H7 (cell line): ENCODE measurements at places on chromosomes 3 and 15. TPM values are rescaled to one million over a fixed set of nuclear protein-coding genes. Genes with fewer than 3 reads are reported as not detected.

RYR3 gene
- 0.59 and 0.69 TPM in 2 replicates for total RNA-seq

AMIGO3 gene
- total RNA-seq = 5.7 and 5.8 TPM in 2 replicates

LEO1 gene
- 15.1 and 26.9 TPM in 2 replicates for total RNA-seq

KLHDC8B gene
- 19.8 and 27.7 TPM in 2 replicates for total RNA-seq

SIAH2 gene
- 35.8 and 54.8 TPM in 2 replicates for total RNA-seq

SCAMP2 gene
- total RNA-seq = 20.8 and 22.6 TPM in 2 replicates

CELSR3 gene
- 14.3 and 18.7 TPM in 2 replicates for total RNA-seq

XCR1 gene
- total RNA-seq = not detected in 2 replicates

DNA sequence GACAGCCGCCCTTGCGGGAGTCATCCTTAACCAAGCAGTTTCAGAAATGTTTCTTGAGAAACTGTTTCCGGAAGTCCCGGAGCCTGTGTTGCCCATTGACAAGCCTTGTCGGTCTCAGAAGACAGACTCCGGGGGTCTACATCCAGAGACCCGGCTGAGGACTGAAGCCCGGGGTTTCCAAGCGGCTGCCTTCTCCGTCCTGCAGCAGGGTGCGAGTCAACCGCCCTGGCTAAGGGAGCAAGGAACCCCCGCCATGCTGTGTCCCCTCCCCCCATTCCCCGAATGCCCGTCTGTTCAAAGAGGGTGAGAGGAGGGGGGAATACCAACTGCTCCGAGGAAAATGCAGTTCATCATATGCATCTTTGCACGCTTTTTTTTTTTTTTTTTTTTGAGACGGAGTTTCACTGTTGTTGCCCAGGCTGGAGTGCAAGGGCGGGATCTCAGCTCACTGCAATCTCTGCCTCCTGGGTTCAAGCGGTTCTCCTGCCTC is 61.6 kb downstream of the ATP1B3 start:
- DNase-seq = no peak

DNA sequence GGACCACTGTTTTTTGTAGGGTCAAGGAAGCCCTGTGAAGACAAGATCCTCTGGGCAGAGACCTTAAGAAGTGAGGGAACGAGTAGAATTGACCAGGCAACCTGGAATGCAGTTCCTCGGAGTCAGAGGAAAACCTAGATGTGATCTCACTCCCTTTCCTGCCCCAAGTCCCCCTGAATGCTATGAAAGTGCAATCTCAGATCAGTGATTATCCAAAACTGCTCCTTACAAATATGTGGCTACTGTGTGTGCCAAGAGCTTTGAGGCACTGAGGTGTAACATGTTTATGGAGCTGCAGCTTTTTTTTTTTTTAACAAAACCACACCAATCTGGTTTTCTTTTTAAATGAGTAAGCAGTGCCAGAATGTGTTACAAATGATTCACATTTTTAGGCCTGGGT is 35.8 kb downstream of the THSD4 start:
- no peak for DNase-seq

GRCh38 chr3:175005881-175006280 is 146.7 kb downstream of the NAALADL2 start:
- DNase-seq = no peak

DNA sequence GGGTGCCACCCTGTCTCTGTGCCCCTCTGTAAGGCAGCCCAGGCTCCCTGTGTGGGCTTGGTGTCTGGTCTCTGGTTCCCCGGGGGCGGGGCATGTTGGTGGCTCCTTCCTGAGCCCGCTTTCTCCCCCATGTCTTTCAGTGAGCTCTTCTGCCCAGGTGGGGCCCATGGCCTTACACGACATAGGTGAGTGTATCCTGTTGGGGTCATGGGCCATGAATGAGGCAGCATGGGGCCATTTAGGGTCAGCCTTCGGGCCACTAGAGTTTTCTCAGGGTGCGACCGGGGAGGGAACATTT is 195.1 kb downstream of the UBE3A start:
- no peak for DNase-seq

DNA sequence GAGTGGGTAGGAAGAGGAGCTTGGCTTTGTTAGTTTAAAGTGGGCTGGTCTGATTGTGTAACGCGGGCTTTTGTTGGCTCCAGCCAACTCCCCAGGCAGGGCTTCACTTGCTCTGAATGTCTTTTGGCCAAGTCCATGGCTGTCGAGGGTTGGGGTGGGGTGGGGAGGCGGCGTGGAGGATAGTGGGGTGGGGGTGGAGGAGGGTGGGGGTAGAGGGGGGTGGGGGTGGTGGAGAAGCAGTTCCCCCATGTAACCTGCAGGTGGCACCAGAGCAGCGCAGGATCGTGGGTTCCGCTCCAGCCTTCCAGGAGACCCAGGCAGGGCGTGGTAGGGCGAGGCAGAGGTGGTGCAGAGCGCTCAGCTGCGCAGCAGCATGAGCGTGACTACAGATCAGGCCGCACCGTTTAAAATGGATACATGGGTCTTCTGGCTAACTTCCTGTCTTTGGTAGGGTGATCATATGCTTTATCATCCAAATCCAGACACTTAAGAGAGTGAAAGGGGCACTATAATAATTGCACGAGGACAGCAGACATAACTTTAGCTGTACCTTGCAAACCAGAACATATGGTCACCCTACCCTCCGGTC is 28.3 kb downstream of the GOLGA6A start:
- DNase-seq = peak; percentile 95

DNA sequence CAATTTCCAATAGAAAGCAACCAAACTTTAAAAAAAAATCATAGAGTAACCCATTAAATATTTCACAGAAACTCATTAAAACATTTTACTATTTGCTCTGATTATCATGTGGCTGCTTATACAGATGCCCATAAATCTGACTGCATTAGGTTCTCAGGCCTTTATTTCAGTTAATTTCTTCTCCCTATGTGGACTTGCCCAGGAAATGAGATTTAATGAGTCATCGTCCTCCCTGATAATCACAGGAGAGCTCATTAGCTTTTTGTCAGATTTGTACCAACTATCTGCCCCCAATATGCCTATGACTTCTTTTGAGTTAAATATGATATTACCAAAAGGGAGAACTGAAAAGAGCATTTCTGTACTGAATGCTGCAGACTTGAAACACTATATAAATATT is 168.0 kb downstream of the FOXB1 start:
- no peak for DNase-seq

GRCh38 chr3:64911138-64911537 is 223.3 kb upstream of the ADAMTS9 start:
- DNase-seq = no peak

- no peak for DNase-seq
These were observed 231.3 kb downstream of the VPS13C start for GRCh38 chr15:61828860-61829513.

GRCh38 chr15:40306908-40307307 is 827 bp downstream of the PLCB2 start:
- DNase-seq = peak; percentile 63

DNA sequence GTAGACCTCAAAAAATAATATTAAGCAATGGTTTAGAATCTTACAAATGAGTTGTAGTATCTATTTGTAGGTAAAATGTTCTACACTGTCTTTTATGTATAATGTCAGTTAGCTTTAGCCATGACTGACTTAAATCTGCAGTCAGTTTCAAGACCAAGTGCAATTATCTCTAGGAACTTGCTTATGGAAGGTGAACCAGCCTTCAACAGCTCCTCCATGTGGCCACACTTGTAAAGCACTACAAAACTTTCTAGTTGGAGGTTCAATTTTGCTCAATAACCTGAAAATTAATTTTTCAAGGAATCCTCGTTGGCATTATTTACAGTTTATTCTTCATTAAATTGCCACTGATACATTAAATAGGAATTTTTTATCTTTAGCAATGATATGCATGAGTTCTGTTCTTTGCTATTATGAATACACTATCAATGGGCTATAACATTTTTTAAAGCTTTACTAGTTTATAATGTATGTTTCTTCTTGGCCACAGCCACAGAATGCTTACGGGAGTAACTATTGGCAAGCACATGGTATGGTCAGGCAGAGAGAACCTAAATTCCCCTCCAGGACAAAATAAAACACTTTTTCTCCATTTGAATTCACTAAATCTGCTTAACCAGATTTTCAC is 315.3 kb upstream of the UBE2E2 start:
- DNase-seq = peak; percentile 1

DNA sequence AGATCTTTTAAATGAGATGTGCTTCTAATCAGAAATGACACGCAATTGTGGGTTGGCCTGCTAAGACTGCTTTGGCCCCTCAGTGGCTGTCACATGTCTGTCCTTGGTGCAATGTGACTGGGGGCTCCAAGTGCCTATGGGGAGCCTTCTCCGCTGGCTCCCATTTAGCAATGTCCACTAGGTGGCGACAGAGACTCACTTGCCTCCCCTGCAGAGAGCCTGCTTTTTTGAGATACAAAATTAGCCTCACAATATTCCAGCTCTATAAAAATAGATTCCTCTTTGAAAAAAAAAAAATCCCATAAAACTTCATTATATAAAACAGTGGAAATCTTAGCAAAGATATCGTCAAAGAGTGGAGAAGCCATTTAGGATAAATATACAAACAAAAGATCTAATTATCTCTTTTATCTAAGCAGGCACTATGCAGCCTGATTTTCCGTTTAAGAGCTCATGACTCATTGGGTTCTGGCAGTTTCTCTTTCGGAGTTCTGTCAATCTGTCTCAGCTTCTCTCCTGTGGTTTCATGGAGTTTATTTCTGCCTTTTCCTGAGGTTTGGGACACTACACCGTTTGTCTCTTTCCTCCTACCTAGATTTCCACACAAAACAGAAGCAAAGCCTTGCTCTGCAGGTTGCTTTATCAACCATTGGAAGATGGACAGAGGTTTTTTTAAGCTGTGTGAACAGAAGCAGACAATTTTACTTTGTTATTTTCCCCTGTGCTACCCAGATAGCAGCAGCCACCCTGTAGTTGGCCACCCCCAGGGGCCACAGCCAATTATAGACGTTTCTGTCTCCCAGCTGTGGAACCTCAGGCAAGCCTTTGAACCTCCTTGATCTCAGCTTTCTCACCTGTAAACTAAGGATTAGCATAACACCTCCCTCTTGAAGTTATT is 68.4 kb upstream of the TNFAIP8L3 start:
- peak; percentile 87 for DNase-seq

- DNase-seq = no peak
These were observed 25.6 kb upstream of the ATG7 start for GRCh38 chr3:11246663-11246970.

GRCh38 chr3:182981038-182981380 is 671 bp upstream of the DCUN1D1 start:
- no peak for DNase-seq

DNA sequence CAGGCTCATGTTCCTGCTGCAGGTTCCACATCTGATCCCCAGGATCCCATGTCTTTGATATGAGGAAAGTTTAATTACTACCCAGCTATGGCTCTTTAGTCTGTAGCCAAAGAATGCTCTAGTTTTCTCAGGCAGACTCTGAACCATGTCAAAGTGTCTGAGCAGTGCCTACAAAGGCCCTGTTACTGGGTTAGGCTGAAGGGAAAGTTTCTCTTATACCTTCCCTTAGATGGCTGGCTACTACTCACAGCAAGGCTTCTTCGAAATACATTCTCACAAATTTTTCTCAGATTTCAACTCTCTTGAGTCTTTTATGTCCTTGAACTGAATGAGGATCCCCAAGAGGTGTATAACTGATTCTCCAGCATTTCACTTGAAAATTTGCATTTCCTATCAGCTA is 102.4 kb downstream of the NR1D2 start:
- DNase-seq = no peak

- no peak for DNase-seq
These were observed 313.9 kb downstream of the PTPRG start for GRCh38 chr3:61875046-61875844.

DNA sequence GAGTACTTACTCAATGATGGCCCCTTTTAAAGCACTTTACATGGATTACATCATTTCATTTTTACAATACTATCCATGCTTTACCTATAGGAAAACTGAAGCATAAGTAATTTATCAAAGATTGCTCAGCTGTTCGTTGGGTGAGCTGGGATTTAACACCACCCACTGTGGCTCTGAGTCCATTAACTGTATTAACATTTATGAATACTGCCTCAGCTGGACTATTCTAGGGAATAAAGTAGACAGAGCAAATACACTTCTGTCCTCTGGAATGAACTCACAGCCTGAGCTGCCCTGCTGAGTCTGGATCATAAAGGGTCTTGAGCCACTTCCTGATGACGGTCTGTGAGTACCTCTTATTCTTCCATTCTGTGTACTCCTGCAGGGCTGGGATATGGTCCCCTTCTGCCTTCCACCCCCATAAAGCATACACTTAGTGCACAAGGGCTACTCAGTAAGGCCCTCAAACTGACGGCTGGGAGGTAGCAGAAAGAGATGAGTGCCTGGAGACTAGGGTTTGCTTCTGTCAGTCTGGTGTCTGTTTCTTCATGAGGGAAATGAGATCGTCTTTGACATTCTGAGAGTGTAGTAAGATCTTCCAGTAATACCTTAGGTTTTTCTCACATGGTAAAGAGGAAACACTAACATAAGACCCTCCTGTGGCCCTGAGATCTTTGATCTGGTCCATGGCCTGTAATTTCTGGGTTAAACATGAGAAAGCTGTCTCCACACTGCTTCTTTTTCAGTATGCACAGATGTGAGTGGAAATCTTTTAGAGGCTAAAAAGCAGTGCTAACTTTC is 12.6 kb upstream of the ST6GAL1 start:
- DNase-seq = peak; percentile 8

- DNase-seq = peak; percentile 66
These were observed 3.4 kb downstream of the DUOXA2 start for GRCh38 chr15:45117308-45118130.

- DNase-seq = no peak
These were observed 406.2 kb downstream of the RBMS3 start for GRCh38 chr3:29686889-29687592.

DNA sequence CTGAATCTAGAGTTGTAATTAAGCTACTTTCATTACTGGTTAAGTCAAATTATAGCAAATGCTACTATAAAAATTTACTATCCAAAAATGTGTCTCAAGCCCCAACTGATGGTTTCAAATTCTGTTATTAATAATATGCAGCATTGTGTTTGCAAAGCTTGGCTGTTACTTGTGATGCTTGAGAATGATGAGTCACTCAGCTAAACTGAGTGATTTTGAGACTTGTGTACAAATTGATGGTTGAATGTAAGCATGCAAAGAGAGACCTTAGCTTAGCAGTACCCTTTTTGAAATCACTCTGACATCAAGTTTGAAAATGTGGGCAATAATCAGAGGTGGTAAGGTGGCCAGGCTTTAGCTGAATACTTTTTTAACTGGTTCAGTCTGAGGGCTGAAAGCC is 27.6 kb downstream of the OPA1 start:
- DNase-seq = no peak

DNA sequence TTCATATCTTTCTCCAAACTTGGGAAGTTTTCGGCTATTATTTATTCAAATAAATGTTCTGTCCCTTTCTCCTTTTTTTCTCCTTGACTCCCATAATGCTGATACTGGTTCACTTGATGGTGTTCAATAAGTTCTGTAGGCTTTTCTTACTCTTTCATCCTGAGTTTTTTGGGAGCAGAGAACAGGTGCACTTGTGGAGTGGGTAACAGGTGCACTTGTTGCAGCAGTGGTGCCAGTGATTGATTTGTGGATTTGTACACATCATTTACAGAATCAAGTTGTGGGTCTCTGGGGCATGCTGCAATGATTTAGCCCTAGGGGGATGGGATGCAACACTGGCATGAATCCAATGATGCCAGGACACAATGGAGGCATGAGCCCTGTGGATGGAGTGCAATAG is 14.8 kb upstream of the OR5H1 start:
- no peak for DNase-seq
